ENCODE measurements at places on chromosomes 2 and 18.

DNA sequence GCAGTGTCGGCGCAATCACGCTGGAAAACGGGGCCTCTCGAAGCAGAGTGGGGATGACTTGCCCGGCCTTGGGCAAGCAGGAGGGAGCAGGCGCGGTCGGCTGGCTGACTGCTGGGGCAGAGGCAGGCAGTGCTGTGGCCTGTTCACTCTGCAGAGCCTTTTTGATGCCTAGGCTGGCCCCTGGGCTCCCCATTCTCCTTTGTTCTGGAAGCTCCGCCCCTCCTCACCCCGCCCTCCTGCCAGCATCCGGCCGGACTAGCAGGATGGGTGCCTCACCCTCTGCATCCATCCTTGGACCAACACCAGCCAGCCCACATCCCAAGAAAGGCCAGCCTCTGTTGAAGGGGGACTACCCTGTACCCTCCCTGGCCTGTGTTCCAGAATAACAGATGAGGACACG, at the start of gene ASPRV1:
Gene ASPRV1 (minus strand): TSS at position 136 of the 400 bp plus-strand sequence. CDS start 195 bp downstream, outside the sequence.
- no peak for DNase-seq

DNA sequence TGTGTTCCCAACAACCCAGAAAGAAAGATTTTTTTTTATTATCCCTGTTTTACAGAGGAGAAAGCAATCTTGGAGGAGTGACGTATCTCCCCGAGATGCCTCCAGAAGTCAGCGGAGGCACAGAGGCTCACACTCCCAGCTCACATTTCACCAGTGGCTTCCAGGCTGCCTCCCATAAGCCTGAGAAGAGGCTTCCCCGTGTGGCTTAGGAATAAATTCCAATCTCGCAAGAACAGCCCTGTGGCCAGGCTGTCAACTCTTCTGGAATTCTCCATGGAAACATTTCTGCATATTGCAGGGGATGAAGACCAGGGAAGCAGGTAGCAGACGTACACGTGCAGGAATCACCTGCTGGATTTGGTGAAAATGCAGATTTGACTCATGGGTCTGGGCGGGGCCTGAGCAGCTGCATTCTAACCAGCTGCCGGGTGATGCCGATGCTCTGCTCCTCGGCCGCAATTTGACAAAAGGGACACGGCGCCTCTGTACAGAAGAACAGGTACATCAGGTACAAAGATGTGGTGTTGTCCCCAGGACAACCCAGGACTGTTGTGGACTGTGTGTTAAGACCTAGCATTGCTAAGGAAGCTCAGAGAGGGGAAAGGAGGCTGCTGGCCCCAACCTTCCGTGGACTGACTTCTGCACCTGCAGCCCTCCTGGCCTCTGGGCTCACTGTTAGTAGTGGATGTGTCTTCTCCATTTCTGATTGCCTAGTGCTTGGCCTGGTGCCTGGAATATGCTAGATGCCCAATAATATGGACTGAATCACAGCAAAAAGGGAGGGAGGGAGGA, 114.2 kb upstream of the ID2 start:
- DNase-seq = peak; percentile 38

DNA sequence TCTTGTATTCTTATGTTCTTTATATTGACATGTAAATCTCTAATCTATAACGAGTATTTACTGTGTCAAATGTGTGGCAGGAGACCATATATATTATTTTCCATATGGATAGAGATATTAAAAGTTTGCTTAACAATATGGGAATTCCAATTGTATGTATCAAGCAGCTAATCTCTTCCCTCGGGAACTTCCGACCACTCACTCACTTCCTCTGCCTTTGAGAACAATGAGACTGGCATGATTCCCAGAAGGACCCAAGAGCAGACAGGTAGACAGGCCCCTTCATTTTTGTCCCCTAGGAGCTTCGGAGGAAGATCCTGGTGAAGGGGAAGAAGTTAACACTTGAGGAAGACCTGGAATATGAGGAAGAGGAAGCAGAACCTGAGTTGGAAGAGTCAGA, 24.1 kb downstream of the PLCD4 start:
- DNase-seq = no peak

DNA sequence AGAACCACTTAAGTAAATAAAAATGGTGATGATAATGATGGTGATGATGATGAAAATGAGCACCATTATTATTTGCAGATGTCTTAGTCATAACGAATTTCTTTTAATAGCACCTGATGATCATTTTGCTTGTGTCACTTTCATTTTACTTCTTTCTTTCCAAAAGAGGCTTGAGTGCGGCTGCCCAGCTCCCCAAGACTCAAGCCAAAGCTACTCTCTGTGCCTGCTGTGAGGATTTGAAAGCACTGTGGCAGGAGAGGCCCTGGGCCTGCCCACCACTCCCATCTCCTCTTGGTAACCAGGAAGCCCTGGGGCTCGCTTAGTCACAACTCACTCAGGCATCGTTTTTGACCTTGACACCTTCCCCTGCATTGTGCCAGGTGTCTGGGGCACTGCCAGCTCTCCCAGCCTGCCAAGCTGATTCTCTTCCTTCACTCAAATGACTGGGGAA, 41.2 kb downstream of the RPL37A start:
- DNase-seq = peak; percentile 97

DNA sequence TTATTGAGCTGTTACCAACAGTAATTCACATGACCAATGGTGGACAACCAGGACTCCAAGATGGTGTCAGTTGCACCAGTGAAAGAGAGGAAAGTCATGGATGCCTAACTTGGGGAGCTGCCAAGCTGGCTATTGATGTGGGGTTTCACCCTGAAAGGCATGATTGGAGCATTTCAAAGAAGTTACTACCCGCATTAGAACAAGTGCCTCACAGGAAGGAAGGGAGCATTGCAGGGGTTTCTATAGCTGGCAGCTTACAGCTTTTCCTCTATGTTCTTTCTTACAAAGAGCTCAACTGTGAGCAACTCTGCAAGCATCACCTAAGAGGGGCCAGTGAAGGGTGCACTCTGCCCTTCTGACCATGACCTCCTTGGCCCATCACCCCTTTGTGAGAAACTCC, 93.1 kb downstream of the TNFRSF11A start:
- DNase-seq = no peak

DNA sequence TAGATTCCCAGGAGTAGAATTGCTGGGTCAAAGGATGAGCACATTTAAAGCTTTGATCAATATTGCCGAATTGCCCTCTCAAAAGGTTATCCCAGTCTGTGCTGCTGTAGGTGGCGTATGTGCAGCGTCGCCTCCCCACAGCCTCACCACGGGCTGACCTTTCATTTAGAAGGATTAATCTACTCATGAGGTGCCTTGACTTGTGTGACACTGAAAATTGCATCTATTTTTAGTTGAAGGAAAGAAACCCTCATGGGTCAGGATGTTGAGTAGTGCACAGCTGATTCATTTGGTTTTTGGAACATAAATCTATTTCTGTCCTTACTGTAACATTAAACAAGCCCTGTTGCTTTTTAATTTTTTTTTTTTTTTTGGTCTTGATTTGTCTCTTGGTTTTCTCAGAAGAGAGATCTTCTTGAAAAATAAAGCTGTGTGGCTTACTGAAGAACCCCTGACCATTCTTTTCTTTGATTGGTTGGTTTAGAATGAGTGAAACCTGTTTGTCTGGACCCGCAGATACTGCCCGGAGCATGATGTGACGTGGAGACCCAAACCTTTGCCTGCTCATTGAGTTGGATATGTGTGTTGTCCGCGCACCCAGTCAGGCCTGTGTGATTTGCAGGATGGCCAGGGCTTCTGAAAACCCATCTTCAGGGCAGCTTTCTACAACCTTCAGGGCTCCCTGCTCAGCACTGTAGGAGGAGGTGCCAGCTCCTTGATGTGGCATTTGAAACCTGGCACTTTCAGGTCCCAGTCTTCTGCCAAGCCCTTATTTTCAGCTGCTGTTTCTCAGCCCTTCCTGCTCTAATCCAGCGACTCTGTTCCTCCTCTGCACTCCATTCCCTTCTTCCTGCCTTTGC, 61.0 kb downstream of the LPIN1 start:
- DNase-seq = no peak

- DNase-seq = no peak
These were observed 90.6 kb upstream of the PELI1 start for GRCh38 chr2:64234785-64235184.

DNA sequence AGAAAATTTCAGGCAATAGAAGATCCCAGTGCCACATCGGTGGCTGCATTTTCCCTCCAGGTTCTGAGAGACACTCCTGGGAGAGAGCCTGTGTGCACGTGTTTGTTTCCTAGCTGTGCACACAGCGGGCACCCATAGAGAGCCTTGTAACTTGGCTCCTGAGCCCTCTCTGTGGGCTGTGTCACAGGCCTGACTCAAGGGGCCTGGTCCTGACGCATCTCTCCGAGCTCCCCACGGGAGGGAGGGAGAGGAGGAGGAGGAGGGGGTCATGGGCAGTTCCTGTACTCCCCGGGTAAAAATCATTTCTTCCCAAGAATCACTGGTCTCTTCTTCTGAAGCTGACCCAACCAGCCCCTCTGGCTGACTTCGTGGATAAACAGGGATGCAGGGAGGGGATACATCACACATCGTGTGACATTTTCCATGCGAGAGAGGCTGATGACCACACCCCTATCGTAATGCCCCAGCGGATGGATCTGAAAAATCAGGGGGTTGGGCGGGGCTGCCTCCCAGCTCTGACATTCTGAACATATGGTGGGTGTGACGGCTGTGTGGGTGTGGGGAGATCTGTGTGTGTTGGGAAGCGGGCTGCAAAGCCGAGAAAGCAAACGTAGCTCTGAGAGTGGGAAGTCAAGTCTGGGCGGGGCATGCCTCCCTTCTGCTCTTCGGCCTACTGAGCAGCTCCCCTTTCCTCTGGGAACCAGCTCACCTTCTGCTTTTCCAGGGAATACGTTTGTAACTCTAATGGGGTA, 308.3 kb upstream of the HS6ST1 start:
- no peak for DNase-seq

DNA sequence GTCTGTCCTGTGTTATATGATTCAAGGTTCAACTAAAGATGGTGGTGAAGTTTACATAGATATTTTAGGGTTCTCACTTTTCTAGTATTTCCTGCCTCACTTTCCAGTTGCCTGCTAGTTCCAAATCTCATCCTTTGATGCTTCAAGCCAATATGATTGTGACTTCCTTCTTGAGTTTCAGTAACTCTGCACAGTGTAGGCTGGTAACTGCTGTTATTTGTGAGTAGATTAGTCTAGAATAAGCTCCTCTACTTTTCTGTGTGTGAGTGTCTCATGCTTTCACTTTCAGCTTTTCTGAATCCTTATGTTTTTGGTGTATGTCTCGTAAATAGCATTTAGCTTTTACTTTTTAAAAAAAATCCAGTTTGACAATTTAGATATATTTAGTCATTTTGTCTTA, 42.6 kb downstream of the GALNT1 start:
- no peak for DNase-seq
